ENCODE measurements at places on chromosomes 13 and 19. TPM values are rescaled to one million over a fixed set of nuclear protein-coding genes. Genes with fewer than 3 reads are reported as not detected.

GRCh38 chr19:904545-904944 is 8.5 kb downstream of the R3HDM4 start:
- DNase-seq = no peak

DNA sequence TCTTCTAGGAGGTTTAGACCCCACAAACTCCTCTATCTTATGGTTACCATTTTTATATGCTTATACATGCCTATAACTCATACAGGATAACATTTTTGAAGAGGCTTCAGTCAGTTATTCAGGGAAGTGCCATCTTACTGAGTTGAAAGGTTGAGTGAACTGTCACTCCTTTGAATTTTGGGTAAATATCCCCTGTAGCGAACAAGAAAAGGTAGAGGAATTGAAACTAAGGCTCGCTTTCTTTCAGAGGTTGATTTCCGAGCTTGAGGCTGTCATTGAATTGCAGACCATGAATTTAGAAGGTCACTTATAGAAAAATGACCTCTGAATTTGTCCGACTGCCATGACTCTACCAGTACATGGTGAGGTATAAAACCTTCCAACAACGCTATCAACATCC is 35.1 kb downstream of the MICU2 start:
- DNase-seq = no peak

GRCh38 chr13:20582026-20582425 is 15.1 kb downstream of the IFT88 start:
- no peak for DNase-seq

GRCh38 chr19:38571682-38572081 is 46.1 kb downstream of the MAP4K1 start:
- DNase-seq = no peak

DNA sequence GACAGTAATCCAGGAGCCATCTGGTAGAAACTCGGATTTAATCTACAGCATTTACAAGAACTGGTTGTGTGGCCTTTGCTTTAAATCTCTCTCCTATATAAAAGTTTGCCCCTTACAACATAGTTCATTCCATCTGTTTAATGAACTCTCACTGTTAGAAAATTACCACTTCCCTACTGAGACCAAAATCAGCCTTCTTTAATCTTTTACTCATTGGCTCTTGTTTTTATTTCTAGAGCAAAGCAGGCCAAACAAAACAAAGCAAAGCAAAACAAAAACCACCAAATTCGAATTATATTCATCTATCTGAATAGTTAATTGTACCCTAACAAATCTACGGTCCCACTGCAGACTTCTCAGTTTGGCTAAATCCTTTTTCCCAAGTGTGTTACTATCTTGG is 127.0 kb downstream of the UGGT2 start:
- DNase-seq = peak; percentile 3

DNA sequence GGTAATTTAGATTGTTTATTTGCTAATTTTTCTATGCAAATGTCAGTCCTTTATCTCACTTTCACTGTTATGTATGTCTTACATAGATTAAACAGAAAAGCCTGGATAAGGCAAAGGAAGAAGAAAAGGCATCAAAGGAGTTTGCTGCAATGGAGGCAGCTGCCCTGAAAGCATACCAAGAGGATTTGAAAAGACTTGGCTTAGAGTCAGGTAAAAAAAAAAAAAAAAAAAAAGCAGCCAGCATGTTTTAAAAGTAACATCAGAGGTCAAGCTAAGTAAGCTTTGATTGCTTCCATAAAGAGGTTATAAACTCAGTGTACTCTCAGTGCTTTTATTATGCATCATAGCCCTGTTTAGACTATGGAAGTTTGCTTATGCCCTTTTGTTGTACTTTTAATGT is 3.8 kb downstream of the WBP4 start:
- DNase-seq = no peak

GRCh38 chr19:42324655-42325307 is 654 bp upstream of the MEGF8 start:
- DNase-seq = no peak

- no peak for DNase-seq
Measured at GRCh38 chr19:1757468-1758230, 4.3 kb downstream of the ONECUT3 start.

- no peak for DNase-seq
Measured at GRCh38 chr19:17294051-17294891, 9.0 kb downstream of the ABHD8 start.

- peak; percentile 51 for DNase-seq
Measured at GRCh38 chr19:19538061-19538784, at the start of gene CILP2. CILP2 (plus strand) TSS chr19:19538265; CDS start chr19:19538350, 85 bp downstream.

GRCh38 chr19:4649392-4650047 is 10.2 kb downstream of the TNFAIP8L1 start:
- no peak for DNase-seq

- no peak for DNase-seq
Measured at GRCh38 chr13:92460479-92460878, 766.1 kb upstream of the GPC6 start.

DNA sequence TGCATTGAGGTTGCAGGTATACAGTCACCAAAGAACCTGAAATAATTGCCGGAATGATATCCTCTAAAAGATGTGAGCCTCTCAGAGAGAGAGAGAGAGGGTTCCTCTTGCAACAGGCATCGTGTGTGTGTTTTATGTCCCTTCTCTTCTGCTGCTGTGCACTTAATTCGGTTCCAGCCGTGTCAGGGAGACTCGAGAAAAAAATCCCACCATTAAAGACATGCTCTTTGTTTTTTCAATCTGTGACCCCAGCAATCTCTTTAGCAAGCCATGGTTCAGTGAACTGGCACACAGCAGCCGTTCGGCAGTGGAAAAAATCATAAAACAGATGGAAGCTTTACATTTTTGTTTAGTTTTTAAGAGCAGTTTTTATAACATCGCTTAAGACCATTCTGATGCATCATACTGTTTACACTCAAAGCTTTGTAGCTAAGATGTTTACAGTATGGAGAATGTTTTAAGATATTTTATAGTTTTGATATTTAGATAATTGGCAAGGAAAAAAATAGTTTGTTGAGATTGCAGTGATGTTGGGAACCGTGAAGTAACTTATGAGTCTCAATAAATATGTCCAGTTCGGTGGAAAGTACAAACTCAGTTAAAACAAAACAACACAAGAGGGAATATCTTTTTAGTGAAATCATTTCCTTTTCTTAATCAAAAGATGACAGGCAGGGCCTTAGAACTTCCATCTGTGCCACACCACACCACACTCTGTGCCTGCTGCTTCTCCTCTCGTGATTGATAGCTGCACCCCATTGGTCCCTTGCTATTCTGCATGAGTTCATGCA is 31.2 kb upstream of the ZNF536 start:
- peak; percentile 41 for DNase-seq

GRCh38 chr13:42478531-42479156 is 95.3 kb upstream of the TNFSF11 start:
- DNase-seq = no peak

The KIR2DL4 gene
- not detected for total RNA-seq

The KLK14 gene
- 0.72 TPM for total RNA-seq

The KISS1R gene
- not detected for total RNA-seq

The MBD3L1 gene
- total RNA-seq = not detected

The ZNF577 gene
- total RNA-seq = 20.0 TPM

The ZNF626 gene
- 25.1 TPM for total RNA-seq

The AZU1 gene
- 2.5 TPM for total RNA-seq

The ECSIT gene
- 56.6 TPM for total RNA-seq

The ITM2B gene
- 332 TPM for total RNA-seq

The SDHAF1 gene
- 20.8 TPM for total RNA-seq

The ZNF69 gene
- total RNA-seq = 9.8 TPM

The CYP4F2 gene
- total RNA-seq = not detected

The DAND5 gene
- total RNA-seq = not detected
